Left kidney (tissue), 8 donors: ENCODE measurements at places on chromosomes 12 and 14. TPM values are rescaled to one million over a fixed set of nuclear protein-coding genes. Genes with fewer than 3 reads are reported as not detected.

GRCh38 chr14:79369359-79370332, 841.7 kb downstream of the DIO2 start:
- DNase-seq = no peak

DNA sequence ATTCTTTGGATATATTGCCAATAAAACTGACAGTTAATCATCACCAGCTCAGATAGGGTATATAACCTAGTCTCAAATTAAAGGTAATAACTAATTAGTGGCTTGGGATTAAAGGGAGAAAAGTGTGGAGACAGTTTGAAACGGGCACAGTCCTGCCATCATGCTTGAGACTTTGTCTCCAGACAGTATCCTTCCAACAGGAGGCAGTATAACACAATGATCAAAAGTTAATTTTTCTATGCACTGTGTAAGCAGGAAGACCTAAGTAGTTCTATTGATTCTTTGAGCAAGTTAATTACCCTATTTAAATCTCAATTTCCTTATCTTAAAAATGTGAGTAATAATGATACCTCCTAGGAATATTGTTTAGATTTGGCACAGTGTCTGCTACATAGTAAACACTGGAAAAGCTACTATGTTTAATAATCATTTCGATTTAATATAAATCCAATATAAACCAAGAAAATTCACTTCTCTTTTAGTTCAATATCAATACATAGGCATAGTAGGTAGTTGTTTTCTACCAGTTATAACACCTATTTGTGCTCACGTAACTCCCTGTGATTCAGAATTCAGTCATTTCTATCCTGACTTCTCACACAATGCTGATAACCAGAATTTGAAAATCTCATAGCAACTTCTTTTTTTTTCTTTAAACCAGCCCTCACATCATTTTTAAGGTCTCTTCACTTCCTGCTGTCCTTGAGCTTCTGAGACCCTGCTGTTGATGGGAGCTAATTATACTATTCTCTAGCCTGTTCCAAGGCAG, 53.7 kb downstream of the GALNT4 start:
- peak; percentile 58 for DNase-seq

Gene POMT2
- polyA plus RNA-seq = 59.7 TPM

GRCh38 chr14:75280831-75281653, 2.4 kb downstream of the FOS start:
- no peak for DNase-seq

GRCh38 chr12:69136931-69137613, 102.3 kb upstream of the CPSF6 start:
- no peak for DNase-seq
